ENCODE measurements at places on chromosomes 5 and 9. TPM values are rescaled to one million over a fixed set of nuclear protein-coding genes. Genes with fewer than 3 reads are reported as not detected.

Gene IRX2
- total RNA-seq, result 0.11 TPM

Gene LCN1
- not detected for total RNA-seq

Gene FAM13B
- total RNA-seq, result 26.9 TPM

Gene SLC6A19
- not detected for total RNA-seq

Gene GMCL2
- not detected for total RNA-seq

Gene FBP1
- total RNA-seq, result not detected

Gene LCN12
- total RNA-seq, result 0.12 TPM

Gene PDCD1LG2
- total RNA-seq, result 10.1 TPM

Data from uterine smooth muscle cell (primary cell).